ENCODE measurements at places on chromosomes 1 and 21.

- peaks cover 10% of the 10 kb centered on the region for H3K36me3 ChIP-seq
- H3K4me1 ChIP-seq, result peaks cover 25% of the 10 kb centered on the region
- no peak overlapping the region for H3K27ac ChIP-seq
- no peak overlapping the region for H3K4me3 ChIP-seq
- no peaks in the 10 kb centered on the region for H3K27me3 ChIP-seq
Observed at GRCh38 chr1:150076985-150077384, 9.4 kb downstream of the VPS45 start.

DNA sequence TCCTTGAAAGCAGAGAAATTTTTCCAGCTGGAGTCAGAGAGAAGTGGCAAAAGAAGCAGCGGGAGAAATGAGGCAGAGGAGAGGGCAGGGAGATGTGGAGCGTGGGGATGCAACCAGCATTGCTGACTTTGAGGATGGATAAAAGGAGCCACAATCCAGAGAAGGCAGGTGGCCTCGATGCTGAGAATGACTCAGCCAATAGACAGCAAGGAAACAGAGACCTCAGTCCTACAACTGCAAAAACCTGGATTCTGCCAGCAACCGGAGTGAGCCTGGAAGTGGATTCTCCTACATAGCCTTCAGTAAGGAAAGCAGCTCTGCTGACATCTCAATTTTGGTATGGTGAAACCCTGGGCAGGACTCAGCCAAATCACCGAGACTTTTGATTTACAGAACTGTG, 128.9 kb upstream of the ATP1B1 start:
- H3K27ac ChIP-seq, result no peak overlapping the region
- H3K4me1 ChIP-seq, result no peaks in the 10 kb centered on the region

GRCh38 chr1:43851561-43852338, 81.9 kb upstream of the ARTN start:
- no peaks in the 10 kb centered on the region for H3K27me3 ChIP-seq
- no peak overlapping the region for H3K4me3 ChIP-seq
- no peak overlapping the region for H3K27ac ChIP-seq
- peaks cover 11% of the 10 kb centered on the region for H3K4me1 ChIP-seq

DNA sequence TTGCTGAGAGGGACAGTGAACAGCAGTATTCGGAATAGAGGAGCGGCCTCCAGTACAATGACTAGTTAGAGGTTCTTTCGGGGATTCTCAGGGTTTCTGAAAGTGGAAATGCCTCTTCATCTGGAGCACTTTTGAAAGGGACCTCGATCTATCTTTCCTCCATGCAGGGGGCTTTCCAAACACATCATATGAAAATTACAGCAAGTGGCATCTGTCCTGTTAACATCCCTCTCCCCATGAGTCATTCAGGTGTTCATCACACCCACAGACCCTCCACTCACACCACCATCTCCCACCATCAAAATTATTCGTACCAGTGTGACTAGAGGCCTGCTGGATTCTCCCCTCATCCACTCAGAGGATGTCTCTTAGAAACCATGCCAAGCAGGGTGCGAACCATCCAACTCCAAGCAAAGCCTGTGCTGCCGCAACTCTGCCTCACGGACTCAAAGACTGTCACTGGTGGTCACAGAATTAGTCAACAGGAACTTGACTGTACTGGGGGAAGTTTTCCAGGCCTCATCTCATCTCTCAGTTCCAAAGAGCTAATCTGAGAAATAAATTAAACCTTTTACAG, 211.1 kb downstream of the MRPL39 start:
- H3K4me3 ChIP-seq, result no peak overlapping the region
- no peak for DNase-seq
- peak overlapping the region; percentile 38 for H3K27ac ChIP-seq
- H3K36me3 ChIP-seq, result no peaks in the 10 kb centered on the region

DNA sequence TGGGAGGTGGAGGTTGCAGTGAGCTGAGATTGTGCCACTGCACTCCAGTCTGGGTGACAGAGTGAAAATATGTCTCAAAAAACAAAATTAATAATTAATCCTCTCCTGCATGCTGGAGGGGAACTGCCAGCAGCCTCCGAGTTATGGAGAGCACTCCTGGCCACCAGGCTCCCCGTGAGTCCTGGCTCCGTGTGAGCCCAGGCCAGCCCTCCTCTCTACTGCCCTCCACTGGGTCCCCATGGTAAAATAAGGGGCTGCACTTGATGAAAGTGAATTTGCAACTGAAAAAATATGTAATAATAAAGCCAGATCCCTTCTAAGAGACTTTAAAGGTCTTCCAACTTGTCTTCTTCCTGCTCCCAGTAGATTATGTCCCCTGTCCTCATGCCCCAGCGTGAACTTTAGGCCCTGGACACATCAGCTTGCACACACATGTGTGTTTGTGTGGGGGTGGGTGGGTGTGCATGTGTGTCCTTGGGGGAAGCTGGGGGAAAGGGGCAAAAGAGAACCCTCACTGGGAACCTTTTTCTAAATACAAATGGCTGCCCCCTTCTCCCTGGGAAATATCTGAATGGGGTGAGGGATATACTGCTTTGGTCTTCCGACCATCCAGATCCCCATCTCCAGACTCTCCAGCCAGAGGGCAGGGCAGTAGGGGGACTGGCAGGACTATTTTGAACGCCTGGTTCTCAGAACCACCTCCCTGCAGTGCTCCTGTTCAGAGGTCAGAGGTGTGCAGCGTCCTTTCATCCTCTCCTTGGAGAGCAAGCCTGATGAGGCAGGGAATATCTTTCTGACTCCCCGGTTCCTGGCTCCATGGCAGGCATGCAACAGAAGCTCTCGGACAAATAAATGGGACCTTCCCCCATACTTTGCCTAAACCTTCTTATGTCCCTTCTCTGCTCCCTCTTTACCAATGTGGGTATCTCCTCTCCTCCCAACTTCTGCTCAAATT, 26.2 kb downstream of the NEK2 start:
- no peaks in the 10 kb centered on the region for H3K36me3 ChIP-seq
- no peak overlapping the region for H3K4me3 ChIP-seq
- peak; percentile 19 for DNase-seq
- no peaks in the 10 kb centered on the region for H3K4me1 ChIP-seq

DNA sequence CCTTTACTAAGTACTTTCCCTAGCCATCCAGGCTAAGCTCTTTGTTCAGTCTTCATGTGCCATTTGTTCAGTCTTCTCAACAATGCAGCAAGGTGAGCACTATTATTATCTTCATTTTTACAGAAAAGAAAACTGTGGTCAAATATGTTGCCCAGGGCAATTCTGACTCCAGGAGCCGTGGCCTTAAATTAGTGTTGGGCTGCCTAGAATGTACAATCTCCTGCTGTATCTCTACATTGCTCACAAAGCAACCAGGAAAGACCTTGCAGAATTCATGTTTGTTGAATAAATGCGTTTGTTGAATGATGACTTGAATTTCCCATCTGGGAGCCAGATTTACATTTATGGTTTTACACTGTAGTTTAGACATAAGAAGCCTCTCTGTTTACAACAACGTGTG, 14.2 kb downstream of the CD101 start:
- H3K36me3 ChIP-seq, result no peaks in the 10 kb centered on the region
- H3K27me3 ChIP-seq, result no peaks in the 10 kb centered on the region
- H3K4me3 ChIP-seq, result no peak overlapping the region
- H3K27ac ChIP-seq, result no peak overlapping the region
- DNase-seq, result no peak

GRCh38 chr1:170176772-170177171, 31.0 kb downstream of the NTMT2 start:
- no peaks in the 10 kb centered on the region for H3K36me3 ChIP-seq
- peaks cover 7% of the 10 kb centered on the region for H3K27me3 ChIP-seq
- DNase-seq, result no peak
- H3K4me1 ChIP-seq, result no peaks in the 10 kb centered on the region

GRCh38 chr1:181173761-181174447, 85.4 kb downstream of the IER5 start:
- no peak for DNase-seq
- no peaks in the 10 kb centered on the region for H3K4me1 ChIP-seq

DNA sequence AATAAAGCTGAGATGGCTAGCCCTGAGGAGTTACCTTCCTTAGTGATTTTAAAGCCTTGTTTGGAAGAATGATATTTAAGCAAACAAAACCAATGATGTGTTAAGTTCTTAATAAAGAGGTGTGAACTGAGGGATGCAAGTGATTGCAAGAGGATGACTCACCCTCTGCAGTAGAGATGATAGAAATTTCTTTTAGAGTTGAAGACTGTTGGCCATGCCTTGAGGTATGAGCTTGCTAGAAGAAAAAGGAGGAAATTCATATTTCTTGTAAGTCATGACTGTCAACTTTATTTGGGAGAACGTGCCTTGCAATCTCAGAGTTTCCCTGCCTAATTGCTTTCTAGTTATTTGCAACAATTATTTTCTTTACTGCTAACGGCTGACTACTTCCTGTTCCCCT, 94.7 kb downstream of the PLA2G4A start:
- H3K36me3 ChIP-seq, result no peaks in the 10 kb centered on the region
- H3K27ac ChIP-seq, result no peak overlapping the region
- H3K27me3 ChIP-seq, result no peaks in the 10 kb centered on the region
- H3K4me1 ChIP-seq, result no peaks in the 10 kb centered on the region
- no peak for DNase-seq
- H3K4me3 ChIP-seq, result no peak overlapping the region

- H3K27me3 ChIP-seq, result no peaks in the 10 kb centered on the region
- no peak overlapping the region for H3K4me3 ChIP-seq
- no peaks in the 10 kb centered on the region for H3K36me3 ChIP-seq
- no peaks in the 10 kb centered on the region for H3K4me1 ChIP-seq
- H3K27ac ChIP-seq, result no peak overlapping the region
Observed at GRCh38 chr21:38303300-38303699, 46.5 kb downstream of the KCNJ15 start.

- peaks cover 44% of the 10 kb centered on the region for H3K27me3 ChIP-seq
- H3K4me3 ChIP-seq, result no peak overlapping the region
- no peaks in the 10 kb centered on the region for H3K36me3 ChIP-seq
Observed at GRCh38 chr21:31340514-31340913, 3.5 kb downstream of the TIAM1 start.

GRCh38 chr1:78836726-78837125, 169.8 kb downstream of the ADGRL4 start:
- H3K27ac ChIP-seq, result no peak overlapping the region
- no peaks in the 10 kb centered on the region for H3K27me3 ChIP-seq
- DNase-seq, result no peak
- no peaks in the 10 kb centered on the region for H3K36me3 ChIP-seq
- H3K4me3 ChIP-seq, result no peak overlapping the region

- no peaks in the 10 kb centered on the region for H3K4me1 ChIP-seq
- peak overlapping the region; percentile 14 for H3K27ac ChIP-seq
- no peaks in the 10 kb centered on the region for H3K36me3 ChIP-seq
Observed at GRCh38 chr1:7850786-7851185, 2.1 kb downstream of the UTS2 start.

- H3K4me1 ChIP-seq, result peaks cover 36% of the 10 kb centered on the region
- H3K4me3 ChIP-seq, result peak overlapping the region; percentile 58
- no peaks in the 10 kb centered on the region for H3K36me3 ChIP-seq
- DNase-seq, result no peak
- no peak overlapping the region for H3K27ac ChIP-seq
Observed at GRCh38 chr1:225464851-225465792, 37.3 kb upstream of the LBR start.

DNA sequence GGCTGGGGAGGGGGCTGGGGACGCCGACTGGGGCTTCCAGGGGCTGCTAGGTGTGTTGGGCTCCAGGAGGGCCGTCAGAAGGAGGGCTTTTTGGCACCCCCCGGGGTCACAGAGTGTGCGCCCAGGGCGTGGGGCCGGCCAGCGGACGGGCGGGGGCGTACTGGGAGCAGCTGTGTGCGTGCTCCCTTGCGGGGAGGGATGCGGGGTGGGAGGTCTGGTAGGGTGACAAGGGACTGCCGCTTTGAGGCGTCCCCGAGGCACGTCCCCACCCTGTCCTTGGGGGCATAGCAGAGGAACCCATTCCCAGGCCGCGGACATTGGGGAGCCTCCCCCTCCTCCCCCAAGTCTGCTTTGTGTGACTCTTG, 1.1 kb downstream of the FOXO6 start:
- DNase-seq, result no peak
- H3K27me3 ChIP-seq, result peaks cover 53% of the 10 kb centered on the region
- H3K36me3 ChIP-seq, result no peaks in the 10 kb centered on the region
- peaks cover 38% of the 10 kb centered on the region for H3K4me1 ChIP-seq
- H3K27ac ChIP-seq, result peak overlapping the region; percentile 59
- peak overlapping the region; percentile 73 for H3K4me3 ChIP-seq

GRCh38 chr21:39441502-39442475, 3.8 kb downstream of the LCA5L start:
- H3K4me3 ChIP-seq, result no peak overlapping the region
- H3K27ac ChIP-seq, result no peak overlapping the region
- peaks cover 12% of the 10 kb centered on the region for H3K4me1 ChIP-seq
- H3K36me3 ChIP-seq, result peaks cover 7% of the 10 kb centered on the region

- no peaks in the 10 kb centered on the region for H3K4me1 ChIP-seq
- no peaks in the 10 kb centered on the region for H3K36me3 ChIP-seq
- DNase-seq, result no peak
- peaks cover 7% of the 10 kb centered on the region for H3K27me3 ChIP-seq
- H3K4me3 ChIP-seq, result no peak overlapping the region
Observed at GRCh38 chr1:192832492-192832891, 23.7 kb downstream of the RGS2 start.
